ENCODE measurements at places on chromosomes 1 and 21.

- no peak for DNase-seq
Observed at GRCh38 chr21:38925478-38925877, 119.7 kb downstream of the ETS2 start.

GRCh38 chr1:14810595-14811361 lies 212.3 kb downstream of the KAZN start:
- peak; percentile 41 for DNase-seq

GRCh38 chr1:1623631-1624442 lies 8.1 kb upstream of the MMP23B start:
- DNase-seq = no peak

GRCh38 chr1:226047495-226047894 lies 15.0 kb upstream of the H3-3A start:
- DNase-seq = peak; percentile 94

- no peak for DNase-seq
Observed at GRCh38 chr1:167554028-167554779, 642 bp upstream of the CREG1 start.

DNA sequence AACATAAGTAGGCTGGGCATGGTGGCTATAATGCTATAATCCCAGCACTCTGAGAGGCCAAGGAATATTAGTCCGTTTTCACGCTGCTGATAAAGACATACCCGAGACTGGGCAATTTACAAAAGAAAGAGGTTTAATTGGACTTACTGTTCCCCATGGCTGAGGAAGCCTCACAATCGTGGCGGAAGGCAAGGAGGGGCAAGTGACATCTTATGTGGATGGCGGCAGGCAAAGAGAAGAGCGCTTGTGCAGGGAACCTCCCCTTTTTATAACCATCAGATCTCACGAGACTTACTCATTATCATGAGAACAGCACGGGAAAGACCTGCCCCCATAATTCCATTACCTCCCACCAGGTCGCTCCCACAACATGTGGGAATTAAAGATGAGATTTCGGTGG lies 28.5 kb downstream of the PTGFRN start:
- no peak for DNase-seq
